Eye (tissue), 1 donor: ENCODE measurements at places on chromosomes 16 and 17.

DNA sequence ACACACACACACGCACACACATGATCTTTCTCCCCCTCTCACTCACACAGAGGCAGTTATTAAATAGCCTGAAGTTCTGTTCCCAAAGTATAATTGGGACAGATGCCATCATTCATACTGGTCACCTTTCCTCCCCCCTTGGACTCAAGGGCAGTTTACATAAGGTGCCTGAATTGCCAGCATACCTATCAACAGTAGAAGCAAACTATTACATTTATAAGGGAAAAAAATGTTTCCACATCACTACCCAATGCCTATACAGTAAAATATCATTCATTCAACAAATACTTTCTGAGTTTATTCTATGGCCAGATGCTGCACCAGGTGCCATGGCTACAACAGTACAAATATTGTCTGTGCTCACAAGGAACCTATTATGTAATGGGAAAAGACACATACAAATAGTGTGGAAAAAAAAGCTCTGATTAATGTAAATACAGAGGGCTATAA is 6.3 kb downstream of the CNTD1 start:
- no peak for DNase-seq

DNA sequence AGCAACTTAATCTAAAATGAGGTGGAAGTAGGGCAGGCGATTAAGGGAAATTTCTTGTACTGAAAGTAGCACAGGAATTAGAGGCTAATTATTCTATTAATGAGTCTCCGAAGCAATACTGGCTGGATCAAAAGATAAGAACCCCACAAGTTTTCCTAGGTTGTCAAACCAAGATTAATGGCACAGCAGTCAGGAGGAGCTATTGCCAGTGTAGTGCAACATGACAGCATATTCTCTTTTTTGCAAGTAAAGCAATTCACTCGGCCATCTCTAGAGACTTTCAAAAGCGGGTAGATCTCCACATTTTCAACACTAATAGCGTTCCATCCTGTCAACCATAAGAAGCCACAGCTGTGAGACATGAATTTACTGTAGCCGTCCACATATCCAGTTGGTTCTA is 81.2 kb downstream of the CYB561 start:
- peak; percentile 29 for DNase-seq

GRCh38 chr17:7107012-7107754 is 7.4 kb downstream of the ASGR2 start:
- no peak for DNase-seq

- no peak for DNase-seq
Measured at GRCh38 chr16:61945511-61945910, 90.7 kb downstream of the CDH8 start.

- DNase-seq = no peak
Measured at GRCh38 chr17:4931963-4932362, at the start of gene GP1BA. Gene GP1BA (plus strand): TSS chr17:4932277. CDS start chr17:4932605, 328 bp downstream.
